COR-L47 (cell line): ENCODE measurements at places on chromosomes 1 and 21.

GRCh38 chr1:213988507-213989001 lies 781 bp downstream of the PROX1 start:
- DNase-seq: peak; percentile 26

GRCh38 chr1:165179306-165179705 lies 177.2 kb downstream of the LMX1A start:
- no peak for DNase-seq

DNA sequence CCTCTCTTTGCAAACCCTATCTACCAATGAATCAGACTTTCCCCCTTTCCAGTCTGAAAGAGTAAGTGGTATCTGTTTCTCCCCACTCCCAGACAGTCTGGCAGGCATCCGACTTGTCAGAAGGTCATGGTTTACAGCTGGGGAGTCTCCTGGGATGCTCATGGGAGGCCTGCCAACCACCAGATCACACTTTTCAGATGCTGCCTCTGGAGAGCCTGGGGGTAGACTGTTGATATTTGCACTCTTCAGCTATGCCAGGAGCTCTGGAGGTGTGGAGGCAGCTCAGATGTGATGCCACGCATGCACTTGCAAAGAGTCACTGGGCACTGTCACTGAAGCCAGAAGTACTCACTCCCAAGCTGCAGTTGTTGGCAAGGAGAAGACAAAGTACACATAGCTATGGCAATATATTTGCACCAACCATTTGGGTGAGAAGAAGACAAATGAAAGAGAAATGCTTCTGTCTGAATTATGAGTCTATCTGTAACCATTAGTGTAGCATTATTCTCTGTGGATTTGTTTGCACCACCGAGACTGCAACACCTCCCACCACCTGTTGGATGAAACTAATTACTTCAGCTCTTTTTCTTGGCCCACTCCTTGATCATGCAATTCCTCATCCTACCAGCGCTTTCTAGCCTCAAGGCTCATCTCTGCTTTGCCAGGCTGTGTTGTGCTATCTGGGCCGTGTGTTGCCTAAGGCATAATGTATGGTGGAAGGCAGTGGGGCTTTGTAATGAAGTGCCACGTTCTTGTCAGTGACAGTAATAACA lies 133.0 kb upstream of the SPAG17 start:
- DNase-seq: peak; percentile 20

- no peak for DNase-seq
Measured at GRCh38 chr1:160127865-160128523, 12.4 kb downstream of the ATP1A2 start.

- DNase-seq: no peak
Measured at GRCh38 chr1:3017440-3018050, 3.7 kb upstream of the ACTRT2 start.

DNA sequence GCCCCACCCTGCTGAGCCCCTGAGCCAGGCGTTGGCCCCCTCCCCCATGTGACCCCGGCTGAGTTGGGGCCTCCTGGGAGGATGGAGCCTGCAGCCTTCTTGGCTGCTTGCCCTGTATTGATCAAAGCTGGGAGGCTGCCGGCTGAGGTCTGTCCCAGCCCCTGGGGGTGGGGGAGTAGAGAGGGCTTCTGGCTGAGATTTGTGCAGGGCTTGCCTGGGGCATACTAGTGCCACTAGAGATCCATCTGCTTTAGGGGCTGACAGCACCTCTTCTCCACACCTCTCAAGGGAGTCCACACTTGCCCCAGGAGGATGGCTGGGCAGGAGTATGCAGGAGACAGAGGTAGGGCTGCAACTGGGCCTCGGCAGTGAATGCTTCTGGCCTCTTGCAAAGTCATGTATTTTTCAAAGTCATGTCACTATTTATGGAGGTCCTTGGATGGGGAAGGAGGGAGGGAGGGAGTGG lies 53.6 kb upstream of the SSBP3 start:
- DNase-seq: peak; percentile 76

GRCh38 chr1:155657463-155657862 lies 31.1 kb downstream of the YY1AP1 start:
- DNase-seq: no peak

DNA sequence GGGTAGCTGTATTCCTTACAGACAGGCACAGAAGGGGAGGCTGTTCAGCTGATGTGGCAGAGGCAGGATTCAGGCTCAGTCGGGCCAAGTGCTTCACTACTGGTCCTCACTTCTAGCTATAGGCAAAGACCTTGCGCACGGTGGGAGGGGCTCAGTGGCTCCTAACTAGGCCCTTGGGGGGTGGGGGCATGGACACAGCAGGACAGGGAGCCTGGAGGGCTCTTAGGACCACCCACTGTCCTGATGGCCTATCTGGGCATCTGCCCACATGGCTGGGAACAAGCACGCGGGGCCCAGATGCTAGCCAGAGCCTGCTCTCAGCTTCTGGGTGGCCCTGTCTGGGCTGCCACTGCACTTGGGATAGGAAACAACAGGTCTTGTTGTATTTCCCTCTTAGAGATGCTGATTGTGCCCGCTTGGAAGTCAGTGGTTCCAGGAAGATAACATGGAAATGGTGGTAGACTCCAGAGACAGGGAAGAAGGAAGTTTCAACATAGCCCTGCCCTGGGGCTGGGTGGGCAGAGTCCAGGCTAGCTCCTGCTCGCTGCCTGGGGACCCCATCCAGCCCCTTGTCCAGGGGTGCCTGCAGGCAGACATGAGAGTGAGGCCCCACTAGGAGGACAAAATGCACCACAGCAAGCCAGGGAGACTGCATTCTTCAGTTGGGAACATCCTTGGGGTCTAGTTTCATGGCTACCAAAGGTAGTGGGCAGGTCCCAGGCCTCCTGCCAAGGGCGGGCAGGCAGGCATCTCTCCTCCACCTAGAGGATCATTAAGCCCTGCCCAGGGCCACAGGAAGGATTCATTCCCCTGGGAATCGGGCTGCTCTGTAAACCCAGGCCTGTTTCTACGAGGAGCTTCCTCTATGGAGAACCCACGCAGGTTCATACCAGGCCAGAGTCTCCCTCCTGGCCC lies 102.5 kb downstream of the BCAR3 start:
- no peak for DNase-seq

- no peak for DNase-seq
Measured at GRCh38 chr1:209884665-209885117, 53.3 kb upstream of the SYT14 start.

DNA sequence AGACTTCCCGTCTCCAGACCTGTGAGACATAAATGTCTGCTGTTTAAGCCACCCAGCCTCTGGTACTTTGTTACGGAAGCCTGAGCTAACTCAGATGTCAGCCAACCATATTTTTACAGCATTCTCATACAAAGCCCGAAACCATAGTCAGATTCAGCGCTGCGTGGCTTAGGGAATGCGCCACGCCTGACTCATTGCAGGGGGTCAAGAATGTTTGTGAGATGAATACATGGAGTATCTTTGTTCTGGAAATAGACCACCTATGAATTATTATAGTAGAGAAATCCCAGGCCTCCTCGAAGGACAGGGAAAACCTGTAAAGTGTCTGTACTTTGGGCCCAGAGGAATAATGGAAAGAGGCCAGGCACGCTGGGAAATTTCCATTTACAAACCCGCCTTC lies 434.8 kb downstream of the CAMTA1 start:
- no peak for DNase-seq

DNA sequence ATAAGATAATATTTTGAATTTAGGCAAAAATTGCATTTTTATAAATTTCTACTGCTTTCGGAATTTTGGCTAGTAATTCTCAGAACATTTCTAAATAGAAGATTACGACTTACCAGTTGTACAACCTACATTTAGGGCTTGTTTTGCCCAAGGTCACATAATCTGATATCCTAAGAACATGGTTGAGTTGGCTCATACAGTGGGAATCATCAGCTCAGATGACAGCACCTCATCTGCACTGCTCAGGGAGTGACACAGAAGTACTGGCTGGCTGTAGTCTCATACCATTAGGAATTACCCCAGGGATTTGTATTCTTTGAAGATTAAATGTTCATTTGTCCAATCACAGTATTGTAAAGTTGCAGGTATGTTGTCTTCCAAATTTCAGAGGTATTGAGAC lies 217.6 kb downstream of the ADGRL2 start:
- no peak for DNase-seq

DNA sequence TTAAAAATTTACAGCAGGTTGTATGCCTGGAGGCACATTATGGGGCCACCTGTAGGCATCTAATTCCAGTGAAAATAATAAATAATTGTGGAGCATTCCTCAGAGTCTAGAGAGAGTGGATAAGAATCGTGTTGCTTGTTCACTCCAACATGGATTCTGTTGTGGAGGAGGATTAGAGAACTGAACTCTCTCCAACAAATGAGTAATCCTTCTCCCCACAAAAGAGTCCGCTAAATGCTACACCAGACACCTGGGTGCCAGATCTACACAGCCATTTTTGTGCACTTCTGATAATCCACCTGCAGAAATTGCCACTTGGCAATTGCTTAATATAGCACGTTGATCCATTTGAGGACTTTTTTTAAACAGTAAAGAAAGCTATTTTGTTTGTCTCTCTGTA lies 113.7 kb upstream of the DPYD start:
- peak; percentile 42 for DNase-seq

DNA sequence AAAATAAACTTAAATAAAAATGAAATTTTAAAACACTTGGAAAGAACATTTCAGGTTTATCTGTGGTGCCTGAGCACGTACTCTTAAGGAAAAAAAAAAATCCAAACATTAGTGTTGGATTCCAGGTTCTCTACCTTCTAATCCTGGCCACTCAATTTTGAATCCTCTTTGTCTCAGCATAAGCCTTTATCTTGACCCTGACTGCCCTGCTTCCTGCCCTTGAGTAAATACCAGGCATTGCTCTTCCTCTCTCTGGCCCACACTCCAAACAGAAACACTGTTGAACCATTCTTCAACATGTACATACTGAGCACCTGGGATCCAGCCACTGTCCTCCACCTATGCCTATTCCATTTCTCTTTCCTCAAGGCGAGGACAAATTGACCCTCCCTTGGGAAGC lies 11.4 kb upstream of the VANGL1 start:
- no peak for DNase-seq

DNA sequence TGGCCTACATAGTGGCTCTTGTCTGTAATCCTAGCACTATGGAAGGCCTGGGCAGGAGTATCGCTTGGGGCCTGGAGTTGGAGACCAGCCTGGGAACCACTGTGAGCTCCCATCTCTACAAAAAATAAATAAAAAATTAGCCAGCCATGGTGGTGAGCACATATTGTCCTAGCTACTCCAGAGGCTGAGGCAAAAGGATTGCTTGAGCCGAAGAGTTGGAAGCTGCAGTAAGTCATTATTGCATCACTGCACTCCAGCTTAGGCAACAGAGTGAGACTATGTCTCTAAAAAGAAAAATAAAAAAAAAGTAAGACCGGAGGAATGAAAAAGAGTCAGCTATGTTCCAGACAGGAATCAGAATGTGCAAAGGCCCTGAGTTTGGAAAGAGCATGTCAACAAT lies 115.3 kb downstream of the CYYR1 start:
- no peak for DNase-seq

DNA sequence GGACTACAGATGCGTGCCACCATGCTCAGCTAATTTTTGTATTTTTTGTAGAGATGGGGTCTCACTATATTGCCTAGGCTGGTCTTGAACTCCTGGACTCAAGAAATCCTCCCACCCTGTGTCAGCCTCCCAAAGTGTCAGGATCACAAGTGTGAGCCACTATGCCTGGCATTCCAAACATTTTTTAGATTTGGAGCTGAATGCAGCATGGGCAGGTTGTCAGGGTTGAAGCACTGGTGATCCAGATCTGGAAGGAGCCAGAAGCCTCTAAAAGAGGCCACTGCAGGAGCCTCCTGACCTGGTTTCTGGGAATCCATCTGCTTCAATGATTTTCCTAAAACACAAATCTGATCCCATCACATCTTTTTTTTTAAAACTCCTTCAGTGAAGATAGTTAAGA lies 1.8 kb upstream of the CTPS1 start:
- no peak for DNase-seq

- DNase-seq: no peak
Measured at GRCh38 chr1:198167436-198167934, 10.7 kb downstream of the NEK7 start.

GRCh38 chr1:210625715-210626114 lies 297.0 kb downstream of the HHAT start:
- DNase-seq: no peak

- peak; percentile 75 for DNase-seq
Measured at GRCh38 chr1:86395751-86396497, at the start of gene ODF2L. Gene ODF2L (minus strand): TSS chr1:86396323. CDS start chr1:86387027, 9,296 bp downstream.

DNA sequence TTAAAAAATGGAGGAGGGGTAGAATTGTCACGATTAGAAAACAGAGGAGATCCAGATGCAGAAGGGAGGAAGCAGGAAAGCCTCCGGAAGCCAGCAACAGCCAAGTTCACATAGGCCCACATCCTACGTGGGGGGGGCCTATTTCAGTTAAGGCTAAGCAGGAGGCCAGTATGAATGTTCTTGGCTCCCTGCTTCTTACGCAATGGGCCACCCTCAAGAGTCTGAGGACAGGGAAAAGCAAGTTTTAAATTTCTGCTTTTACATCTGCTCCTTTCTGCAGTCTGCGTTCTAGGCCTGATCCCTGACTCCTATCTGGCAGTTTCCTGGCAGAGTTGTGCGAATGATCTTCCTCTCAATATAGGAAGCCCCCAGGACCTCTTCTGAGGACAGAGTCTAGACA lies 30.6 kb downstream of the RABIF start:
- no peak for DNase-seq

DNA sequence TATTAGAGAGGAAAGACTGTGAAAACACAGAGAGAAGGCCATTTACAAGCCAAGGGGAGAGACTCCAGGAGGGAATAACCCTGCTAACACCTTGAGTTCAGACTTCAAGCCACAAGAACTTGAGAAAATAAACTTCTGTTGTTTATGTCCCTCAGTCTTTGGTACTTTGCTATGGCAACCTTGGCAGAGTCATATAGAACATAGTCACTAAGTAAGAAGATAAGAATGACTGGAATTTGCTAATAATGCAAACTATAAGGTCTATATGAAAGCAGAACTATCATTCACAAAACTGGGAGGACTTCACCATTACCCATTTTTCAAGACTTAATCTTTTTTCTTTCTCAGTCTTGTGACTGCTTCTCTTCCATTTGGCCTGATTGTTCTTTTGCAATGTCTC lies 767.3 kb upstream of the ADAMTS5 start:
- DNase-seq: no peak

DNA sequence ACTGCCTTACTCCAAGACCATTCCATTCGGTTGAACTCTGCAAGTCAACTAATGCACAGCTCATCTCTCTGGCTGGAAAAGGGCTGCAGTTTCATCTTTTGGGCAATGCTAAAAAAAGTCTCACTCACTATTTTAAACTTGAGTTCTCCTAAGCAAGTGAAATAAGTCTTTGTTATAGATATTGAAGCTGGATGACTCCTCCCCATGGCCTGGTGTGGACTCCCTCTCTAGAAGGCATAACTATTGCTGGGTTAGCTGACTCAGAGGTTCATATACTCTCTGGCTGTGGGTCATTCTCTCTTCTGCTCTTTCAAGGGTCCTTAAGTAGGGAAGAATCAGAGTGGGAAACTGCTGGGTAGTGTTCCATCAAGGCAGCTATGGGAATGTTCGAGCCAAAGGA lies 88.0 kb downstream of the XCL2 start:
- no peak for DNase-seq

- DNase-seq: no peak
Measured at GRCh38 chr1:37549341-37549740, 4.8 kb downstream of the SNIP1 start.

- DNase-seq: no peak
Measured at GRCh38 chr1:33966346-33967141, 102.7 kb downstream of the HMGB4 start.
